ENCODE measurements at places on chromosomes 1 and 21.

- no peak for DNase-seq
Observed at GRCh38 chr1:227901906-227902640, 45.7 kb downstream of the WNT9A start.

DNA sequence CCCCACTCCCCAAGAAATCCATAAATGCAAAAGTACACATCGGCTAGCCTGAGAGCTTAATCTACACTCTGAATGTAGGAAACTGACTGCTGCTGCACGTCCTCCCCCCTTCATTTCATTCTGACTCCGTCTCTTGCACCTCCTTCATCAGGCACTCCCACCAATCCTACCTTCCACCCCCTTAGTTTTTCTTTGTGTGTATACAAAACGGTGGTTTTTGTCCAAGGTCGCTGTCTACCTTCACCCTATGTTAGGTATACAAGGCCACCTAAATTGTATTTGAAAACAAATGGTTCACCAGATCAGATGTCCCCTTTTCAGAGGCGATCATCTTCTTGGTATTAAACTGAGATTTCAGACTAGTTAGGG is 1.9 kb downstream of the WDR26 start:
- DNase-seq: no peak

- DNase-seq: no peak
Observed at GRCh38 chr1:62381831-62382657, 54.8 kb upstream of the USP1 start.

DNA sequence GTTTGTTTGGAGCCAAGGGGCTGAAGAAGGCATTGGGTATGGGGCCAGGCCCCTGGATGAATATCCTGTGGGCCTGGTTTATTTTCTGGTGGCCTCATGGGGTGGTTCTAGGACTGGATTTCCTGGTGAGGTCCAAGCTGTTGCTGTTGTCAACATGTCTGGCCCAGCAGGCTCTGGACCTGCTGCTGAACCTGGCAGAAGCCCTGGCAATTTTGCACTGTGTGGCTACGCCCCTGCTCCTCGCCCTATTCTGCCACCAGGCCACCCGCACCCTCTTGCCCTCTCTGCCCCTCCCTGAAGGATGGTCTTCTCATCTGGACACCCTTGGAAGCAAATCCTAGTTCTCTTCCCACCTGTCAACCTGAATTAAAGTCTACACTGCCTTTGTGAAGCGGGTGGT is 1.4 kb downstream of the ACKR1 start:
- DNase-seq: no peak

DNA sequence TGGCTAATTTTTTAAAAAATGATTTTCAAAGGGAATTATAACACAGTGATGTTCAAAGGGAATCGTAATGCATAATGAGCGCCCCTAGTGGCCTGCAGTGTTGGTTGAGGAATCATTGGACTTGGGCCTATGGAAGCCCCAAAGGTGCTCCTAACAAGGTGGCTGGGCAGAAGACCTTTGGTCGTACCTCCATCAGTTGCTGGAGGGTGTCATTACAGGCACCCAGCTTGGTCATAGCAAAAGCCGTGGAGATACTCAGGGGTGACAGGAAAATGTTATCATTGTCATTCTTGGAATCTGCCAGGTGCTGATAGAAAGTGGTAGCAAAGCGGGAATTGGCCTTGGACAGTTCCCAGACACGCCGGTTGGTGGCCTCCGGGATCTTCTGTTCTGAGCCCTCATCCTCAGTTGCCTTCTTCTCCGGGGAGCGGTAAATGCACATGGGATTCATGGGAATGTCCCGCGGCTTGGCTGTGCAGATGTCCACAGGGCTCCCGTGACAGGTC is 2.7 kb downstream of the SERPINC1 start:
- DNase-seq: no peak

DNA sequence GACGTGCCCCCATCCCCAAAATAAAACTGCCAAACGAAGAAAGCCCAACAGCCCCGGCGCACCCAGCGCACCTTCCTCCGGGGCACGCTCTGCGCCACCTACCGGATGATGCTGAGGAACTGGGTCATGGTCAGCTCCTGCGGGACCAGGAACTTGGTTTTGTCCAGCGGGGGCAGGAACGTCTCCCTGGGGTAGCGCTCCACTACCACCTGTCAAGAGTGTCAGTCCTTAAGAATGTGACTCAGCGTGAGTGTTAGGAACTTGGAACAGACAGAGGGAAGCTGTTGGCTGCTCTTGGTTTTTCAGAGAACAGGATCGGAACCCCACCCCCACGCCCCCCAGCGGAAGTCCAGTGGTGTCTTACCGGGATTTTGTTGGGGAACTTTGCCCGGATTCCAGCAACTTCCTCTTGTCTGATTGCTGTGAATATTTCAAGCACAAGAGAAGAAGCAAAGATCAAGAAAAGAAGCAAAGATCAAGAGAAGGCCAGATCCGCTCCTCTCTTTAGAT is 431 bp downstream of the MAP1LC3C start:
- DNase-seq: no peak

DNA sequence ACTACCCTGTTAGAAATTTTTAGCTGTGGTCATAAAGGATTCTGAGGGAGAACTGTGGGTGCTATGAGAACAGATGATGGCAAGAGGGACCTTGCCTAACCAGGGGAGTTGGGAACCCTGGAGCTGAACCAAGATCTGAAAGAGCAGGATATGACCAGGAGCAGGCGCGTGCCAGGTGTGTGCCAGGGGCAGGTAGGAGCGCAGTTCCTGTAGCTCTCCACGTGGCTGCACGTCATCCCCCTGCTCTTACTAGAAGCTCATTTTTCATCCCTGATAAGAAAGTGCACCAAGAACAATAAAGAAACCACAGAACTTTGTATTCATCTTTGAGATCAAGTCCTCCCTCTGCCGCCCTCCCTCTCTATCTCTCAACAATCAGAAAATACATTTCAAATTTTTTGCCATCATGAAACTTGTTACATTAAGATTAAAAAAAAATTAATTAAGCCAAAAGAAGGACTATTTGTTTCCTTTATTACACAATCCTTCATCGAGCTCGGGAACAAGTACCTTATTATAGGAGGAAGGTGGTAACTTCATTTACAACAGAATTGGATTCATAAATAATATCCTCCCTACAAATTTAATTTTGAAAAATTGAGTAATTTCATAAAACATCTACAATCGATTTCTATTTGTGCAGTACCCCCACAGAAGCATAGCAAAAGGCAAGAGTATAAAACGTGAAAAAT is 78.5 kb downstream of the SLC35F3 start:
- DNase-seq: no peak

- no peak for DNase-seq
Observed at GRCh38 chr1:219806642-219807041, 121.7 kb downstream of the SLC30A10 start.

DNA sequence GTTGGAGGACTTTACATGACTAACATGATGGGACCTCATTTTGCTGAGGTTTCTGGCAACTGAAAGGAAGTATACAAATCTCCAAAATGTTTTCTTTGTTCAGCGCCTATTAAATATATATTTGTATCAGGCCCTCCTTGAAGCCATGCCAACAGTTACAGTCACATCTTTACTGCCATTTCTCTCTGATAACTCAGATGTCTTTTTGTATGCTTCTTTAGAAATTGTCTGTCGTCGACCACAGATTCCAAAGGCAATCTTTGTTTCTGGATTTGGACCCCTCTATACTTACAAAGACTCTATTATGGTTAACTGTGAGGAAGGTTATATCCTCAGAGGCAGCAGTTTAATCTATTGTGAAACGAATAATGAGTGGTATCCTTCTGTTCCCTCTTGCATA is 69.4 kb downstream of the C4BPA start:
- no peak for DNase-seq

DNA sequence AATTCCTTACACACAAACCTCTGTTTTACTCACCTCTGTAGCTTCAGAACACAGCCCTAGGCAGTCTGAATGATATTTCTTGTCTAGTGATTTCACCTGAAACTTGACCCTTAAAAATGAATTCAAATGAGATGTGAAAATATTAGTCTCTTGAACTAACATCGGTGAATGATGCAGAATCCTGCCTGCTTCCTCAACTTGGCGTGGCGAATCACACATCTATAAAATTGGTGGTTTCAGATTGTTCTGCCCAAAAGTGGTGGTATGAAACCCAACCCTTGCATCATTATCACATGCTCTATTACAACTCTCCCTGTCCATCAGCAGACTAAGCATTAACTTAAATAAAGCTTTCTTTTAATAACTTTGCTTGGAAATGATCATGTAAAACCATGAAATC is 26.9 kb upstream of the C1orf21 start:
- no peak for DNase-seq

DNA sequence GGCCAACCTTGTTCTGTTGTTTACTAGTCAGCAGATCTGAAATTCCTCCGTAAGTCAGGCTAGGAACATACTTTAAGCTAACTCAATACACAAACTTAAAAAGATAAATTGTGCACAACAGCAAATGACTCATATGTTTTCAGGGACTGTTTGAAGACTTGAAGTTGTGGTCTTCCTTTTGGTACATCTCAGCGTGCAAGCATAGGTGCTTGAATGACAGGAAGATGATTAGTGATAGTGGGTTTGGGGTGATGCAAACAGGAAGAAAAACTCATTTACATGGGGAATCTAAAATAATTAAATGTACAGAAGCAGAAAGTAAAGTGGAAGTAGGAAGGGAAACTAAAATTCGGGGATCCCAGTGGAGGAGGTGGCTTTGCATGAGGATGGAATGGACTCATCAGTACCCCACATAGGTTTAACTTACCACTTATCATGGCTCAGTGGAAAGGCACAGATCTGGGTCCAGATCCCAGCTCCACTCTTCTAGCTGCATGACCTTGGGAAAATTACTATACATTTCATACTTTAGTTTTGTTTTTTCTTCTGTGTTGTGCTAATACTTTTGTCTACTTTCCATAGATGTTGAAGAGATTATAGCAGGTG is 122.3 kb downstream of the XCL2 start:
- DNase-seq: no peak

GRCh38 chr1:22359427-22359826 is 92.2 kb upstream of the ZBTB40 start:
- DNase-seq: no peak

DNA sequence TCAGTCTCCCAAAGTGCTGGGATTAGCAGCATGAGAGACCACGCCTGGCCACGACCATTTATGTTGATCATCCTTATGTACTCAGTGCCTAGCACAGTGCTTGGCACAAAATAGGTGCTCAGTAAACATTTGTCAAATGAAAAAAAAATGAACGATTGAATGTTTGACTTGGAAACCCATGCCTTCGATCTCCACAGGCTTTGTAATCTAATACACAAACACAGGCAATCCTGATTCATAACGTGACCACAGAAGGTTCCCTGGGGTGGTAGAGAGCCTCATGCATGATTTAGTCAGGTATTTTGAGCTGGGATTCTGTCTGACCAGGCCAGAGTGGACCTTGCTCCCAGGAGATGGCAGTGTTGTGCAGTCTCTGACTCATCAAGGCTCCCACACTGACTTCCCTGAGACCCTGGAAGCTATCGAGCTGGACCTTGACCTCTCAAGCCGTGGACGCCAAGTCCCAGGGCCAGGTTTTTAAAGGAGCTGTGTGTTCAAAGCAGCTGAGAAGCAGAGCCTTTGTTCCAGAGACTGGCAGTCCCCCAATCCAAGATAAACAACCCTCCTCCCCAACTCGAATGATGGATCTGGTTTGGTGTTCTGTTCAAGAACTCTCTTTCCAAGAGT is 81.1 kb downstream of the PGM1 start:
- DNase-seq: no peak

DNA sequence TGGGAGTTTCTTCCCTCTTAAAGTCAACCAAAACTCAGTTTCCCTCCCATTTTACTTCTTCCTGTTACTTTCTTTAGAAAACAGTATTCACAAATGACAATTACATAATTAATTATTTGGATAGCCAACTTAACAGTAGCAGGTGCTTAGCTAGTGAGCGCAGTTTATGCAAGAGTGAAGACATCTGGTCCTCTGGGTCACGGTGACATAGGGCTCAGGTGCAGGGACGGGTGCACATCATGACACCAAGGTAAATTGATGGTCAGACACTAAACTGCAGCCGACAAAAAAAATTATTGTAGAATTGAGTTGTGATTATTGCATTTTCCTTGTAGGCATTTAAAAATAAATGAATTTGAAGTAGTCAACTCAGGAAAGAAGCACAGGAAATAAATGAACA is 142.0 kb upstream of the KCTD3 start:
- DNase-seq: no peak

DNA sequence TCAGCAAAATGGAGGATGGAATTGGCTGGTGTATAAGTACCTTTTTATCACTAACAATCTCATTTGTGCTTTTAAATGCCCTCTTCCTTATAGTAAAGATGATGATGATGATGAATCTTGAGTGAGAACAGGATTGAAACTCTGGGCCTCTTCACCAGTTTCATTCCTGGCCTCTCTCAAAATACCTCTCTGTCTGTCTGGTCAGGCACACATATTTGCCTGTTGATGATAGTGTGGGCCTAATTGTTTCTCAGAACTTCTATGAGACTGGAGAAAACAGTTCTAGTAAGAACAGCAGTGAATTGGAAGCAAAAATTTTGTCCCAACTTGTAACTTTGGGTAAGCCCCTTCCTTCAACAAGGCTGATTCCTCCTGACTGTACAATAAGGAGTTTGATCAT is 94.4 kb upstream of the RGS4 start:
- DNase-seq: no peak

GRCh38 chr1:165014753-165015152 is 341.8 kb downstream of the LMX1A start:
- DNase-seq: no peak

- no peak for DNase-seq
Observed at GRCh38 chr1:201511941-201512539, 5.1 kb upstream of the CSRP1 start.

DNA sequence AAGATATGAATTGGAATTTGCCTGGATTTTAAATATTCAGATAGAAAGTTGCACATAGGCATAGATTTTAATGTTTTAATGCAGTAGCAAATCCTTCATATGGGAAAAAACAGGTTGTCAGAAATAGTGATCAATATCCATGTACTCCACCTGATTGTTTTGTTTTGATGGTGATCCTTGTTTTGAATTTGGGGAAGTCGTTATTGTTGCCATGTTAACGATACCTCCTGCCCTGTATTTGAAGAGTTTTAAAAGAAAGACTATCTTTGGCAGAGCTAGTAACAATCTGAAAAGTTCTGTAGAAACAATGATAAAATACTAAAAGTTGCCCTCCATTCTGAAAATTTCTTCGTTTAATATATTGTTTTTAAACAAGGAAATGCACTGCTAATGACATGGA is 1.1 kb downstream of the CEP350 start:
- no peak for DNase-seq

GRCh38 chr1:46621930-46622329 is 5.3 kb upstream of the MOB3C start:
- DNase-seq: no peak
